ENCODE measurements at places on chromosomes 1 and 21. TPM values are rescaled to one million over a fixed set of nuclear protein-coding genes. Genes with fewer than 3 reads are reported as not detected.
A peak's percentile ranks its signal among the peaks of the same experiment; 100 is the strongest.

TRIM46 gene
- total RNA-seq = 21.4 TPM

- no peak for DNase-seq
Measured at GRCh38 chr1:82947278-82947677, 1051.7 kb downstream of the TTLL7 start.

GRCh38 chr1:17215545-17215890 is 10.6 kb downstream of the PADI1 start:
- no peak for DNase-seq

DNA sequence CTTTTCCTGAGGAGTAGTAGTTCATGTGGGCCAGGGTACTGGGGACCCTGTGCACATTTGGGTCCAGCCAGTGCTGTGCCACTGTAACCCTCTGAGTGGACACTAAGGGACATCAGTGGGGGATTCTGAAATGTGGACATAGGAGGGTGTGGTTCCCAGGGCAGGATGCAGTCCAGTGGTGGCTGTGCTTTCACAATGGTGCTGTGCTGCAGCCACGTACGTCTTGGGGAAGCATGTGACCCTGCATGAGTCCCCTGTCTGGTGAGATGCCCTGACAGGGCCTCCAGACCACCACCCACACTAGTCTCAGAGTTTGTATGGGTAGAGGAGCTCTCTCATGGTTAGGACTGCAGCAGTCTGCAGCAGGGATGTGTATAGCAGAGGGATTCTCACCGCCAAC is 37.8 kb upstream of the WNT2B start:
- DNase-seq = no peak

DNA sequence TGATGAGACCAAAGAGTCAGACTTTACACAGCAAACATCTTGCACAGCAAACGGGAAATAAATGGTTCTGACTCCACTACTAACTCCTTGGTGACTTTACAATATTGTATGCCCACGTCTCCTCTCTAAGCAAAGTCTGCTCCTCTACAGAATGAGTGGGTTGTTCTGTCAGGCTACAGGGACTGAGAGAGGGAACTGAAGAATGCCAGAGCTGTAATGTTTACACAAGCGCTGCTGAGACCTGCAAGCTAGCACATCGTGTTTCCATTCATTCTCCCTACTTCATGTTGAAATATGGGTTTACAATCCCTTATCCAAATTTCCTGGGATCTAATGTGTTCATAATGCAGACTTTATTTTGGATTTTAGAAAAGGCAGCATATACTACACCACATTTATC is 15.9 kb downstream of the DAB1 start:
- DNase-seq = no peak

DNA sequence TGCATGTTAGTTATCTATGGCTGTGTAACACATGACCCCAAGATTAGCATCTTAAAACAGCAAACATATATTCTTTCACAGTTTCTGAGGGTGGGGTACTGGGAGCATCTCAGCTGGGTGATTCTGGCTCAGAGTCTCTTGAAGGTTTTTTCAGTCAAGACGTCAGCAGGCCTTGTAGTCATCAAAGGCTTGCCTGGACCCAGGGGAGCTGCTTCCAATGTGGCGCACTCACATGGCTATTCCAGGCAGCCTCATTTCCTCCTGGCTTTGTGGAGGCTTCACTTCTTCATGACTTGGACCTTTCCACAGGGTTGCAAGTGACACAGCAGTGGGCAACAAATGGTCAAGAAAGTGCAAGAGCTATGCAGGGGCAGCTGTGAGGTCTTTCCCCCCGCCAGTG is 114.7 kb downstream of the ACTL8 start:
- no peak for DNase-seq

C1orf226 gene
- total RNA-seq = 15.7 TPM

FCRL5 gene
- 0.70 TPM for total RNA-seq

CDK11B gene
- 39.5 TPM for total RNA-seq

MAD2L2 gene
- total RNA-seq = 305 TPM

DNA sequence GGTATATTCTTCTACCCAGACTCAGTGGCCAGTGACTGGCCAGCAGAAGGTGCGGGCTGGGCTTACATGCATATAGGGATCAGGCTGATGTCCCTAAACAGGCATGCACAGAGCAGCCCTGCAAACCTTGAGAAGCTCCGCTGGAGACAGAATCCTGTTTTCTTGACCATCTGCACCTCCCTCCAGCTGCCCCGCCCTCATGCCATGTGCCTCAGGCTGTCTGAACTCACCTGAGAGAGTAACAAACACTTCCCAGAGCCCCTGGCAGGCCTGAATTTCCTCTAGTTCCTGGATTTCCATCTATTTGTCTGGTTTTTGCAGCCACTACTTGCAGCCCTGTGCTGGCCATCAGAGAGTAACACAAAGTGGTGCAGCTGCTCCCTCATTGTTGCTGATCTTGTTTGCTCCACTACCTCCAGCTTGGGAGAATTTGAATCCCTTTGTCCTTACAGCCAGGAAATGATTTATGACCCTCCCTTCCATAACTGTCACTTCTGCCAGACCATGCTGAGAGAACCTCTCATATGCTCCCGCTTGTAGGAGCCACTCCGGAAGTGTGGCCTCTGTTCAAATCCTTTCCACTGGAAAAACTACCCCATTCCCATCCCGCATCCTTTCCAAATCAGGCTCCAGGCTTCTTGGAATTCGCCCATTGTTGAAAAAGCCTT is 113.6 kb downstream of the NMNAT2 start:
- no peak for DNase-seq

DNA sequence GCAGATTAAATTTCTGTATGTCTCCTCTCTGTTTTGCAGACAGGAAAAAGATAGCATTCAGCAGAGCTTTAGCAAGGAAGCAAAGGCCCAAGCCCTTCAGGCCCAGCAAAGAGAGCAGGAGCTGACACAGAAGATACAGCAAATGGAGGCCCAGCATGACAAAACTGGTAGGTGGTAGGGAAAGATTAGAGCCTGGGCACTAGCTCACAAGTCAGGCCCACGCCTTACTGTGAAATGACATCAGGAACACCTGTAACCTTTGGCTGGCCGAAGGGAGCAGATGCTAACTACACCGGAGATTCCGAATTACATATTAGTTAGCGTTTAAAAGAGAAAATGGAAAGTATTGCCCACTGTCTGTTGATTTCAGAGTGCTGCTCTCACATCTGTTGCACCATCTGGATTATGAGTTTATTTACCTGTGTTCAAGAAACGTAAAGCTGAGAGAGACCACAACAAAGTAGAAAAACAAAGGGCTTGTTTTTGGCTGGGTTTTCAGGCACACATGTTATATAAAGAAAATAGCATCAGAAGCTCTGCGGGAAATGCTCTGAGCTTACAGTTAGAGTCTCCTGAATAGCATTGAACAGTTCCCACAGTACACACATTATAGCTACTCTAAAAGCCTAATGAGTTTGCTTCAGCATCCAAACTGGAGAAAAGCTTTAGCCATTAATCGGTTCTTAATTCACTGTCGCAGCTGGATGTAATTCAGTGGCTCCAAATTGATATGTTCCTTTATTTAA is 160.0 kb downstream of the SDCCAG8 start:
- DNase-seq = no peak

TMEM269 gene
- total RNA-seq = 0.73 TPM

DNA sequence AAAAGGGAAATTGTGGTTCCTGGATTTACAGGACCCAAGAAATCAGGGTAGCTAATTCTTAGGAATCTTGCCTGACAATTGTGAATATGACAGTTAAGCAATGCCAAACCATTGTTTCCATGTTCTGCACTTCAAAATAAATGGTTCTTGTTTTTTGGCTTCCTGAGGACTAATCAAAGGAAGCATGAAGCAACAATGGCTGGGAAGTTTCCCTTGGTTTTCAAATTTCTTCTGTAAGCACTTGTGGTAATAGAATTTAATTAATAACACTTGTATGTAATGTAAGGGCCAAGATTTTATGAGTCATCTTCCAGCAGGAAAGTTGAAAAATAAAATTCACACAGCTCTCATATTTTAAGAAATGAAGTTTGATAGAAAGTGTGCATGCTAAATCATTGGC is 31.7 kb downstream of the JAM2 start:
- no peak for DNase-seq

DNA sequence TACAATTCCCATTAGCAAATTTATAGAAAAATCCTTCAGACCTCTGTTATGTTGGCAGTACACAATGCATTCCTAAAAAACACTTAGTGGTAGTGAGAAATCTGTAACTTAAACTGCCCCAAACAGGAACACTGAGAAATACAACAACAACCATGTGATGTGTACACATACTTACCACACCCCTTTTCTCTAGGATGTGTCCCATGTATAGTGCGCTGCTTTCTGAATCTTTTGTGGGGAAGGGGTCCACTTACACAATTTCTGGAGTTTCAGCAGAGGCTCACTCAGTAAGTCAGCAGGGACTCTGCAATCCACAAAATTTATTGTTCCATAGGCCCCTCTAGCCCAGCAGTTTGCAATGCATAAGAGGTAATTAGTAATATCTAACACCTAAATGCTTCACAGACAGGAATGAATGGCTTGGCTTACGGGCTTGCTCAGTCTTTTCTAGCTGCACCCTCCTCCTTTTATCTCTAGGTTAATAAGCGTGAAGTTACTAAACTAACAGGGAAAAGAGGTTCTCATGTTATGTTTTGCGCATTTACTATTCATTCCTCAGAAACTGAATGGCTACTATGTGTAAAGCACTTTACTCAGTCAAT is 115.2 kb downstream of the TGFBR3 start:
- DNase-seq = no peak

GRCh38 chr1:25978403-25978802 is 19.5 kb downstream of the PAFAH2 start:
- DNase-seq = no peak

DNA sequence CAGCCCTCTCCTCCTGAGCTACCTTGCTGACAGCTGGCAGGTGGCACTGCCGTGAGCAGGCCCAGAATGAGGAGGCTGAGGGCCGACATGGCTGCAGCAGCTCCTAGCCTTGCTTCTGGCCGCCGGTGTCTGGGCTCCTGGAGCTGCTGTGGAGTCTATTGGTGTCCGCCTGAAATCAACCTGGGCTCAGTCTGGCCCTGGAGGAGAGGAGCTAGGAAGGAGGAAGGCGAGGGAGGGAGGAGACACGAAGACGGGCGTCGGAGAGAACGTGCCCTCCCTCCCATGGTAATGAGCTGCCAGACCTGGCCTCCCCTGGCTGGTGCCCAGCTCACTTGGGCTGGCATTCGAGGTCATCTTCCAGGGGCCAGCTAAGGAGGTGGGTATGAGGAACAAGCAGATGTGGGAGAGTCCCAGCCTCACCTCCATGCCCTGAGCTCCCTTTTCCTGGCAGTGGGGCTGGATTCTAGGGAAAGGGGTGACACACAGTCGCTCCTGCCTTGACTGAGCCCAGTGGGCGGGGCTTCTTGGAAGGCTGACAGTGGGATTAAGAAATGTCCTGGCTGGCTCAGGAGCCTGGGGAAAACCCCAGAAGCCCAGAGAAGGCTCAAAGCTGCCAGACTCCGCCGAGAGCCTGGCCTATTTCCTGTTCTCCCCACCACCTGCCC is at the start of gene PDZK1IP1:
PDZK1IP1 (minus strand) TSS at position 193 of the 665 bp plus-strand sequence; CDS start at position 89, 104 bp downstream.
- peak; percentile 34 for DNase-seq

SPAG17 gene
- 0.71 TPM for total RNA-seq

DNA sequence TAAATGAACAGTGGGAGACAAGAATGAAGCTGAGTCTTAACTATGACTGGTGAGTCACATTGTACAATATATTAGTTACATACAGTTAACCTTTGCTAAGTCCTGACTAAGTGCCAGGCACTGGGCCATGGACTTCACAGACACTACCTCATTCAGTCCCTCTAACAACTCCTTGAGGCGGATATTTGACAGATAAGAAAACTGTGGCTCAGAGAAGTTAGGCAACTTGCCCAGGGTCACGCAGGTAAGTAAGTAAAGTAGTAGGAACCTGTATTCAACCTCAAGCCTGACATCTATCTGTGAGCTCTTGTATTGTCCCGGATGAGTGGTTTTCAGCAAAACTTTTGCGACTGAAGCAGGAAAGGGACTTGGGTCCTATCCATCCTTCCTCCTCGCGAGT is 62.1 kb downstream of the GNG12 start:
- no peak for DNase-seq

GRCh38 chr1:201309416-201309815 is 26.1 kb downstream of the PKP1 start:
- DNase-seq = peak; percentile 78

DNA sequence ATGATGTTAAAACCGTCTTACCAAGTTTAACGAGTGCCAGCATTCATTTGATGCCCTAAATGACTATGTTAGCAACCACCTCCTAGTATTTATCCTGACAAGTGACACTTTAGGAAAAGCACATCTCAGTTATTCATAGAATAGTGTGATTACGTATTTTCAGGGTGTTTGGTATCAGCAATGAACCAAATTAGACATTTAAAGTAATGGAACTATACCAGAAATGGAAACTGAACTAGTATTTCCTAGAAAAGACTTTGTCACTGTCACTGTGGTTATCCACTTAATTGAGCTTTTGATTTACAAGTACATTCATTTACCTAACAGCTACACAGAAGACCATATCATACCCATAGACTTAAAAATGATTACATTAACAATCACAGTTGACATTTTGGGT is 3.6 kb upstream of the IL12RB2 start:
- DNase-seq = no peak

DNA sequence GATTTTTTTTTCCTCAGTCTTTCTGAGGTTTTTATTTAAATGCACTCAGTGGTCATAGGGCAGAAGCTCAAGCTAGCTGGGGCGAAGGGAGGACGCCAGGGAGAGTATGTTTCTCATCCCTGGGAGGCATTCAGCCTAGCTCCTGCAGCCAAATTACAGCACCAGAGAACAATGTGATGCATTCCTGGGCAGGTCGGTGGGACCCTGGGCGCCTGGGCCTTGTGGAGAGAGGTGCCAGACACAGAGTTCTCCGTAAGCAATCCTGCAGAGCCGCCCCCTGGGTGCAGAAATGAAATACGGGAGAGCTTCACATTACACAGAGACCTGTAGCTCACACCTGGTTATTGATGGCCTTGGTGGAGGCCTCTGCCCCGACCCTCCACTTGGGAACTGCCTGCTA is 15.5 kb downstream of the WNT2B start:
- peak; percentile 57 for DNase-seq

BLACAT1 gene
- 5.2 TPM for total RNA-seq

GRCh38 chr21:39055167-39055767 is 128.0 kb downstream of the PSMG1 start:
- no peak for DNase-seq

DNA sequence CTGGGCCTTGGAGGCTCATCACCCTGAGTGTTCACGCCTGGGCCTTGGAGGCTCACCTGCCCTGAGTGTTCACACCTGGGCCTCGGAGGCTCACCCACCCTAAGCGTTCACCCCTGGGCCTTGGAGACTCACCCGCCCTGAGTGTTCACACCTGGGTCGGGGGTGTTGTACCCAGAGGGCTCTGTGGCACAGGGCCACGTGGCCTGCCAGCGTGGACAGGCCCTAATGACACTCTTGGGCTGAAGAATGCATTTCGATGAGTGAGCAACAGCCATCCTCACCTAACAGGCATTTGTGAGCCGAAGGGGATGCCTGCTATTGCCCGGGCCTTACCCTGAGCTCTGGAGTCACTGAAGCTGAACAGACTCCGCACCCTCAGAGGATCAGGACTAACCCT is 17.5 kb downstream of the SLC19A1 start:
- peak; percentile 1 for DNase-seq

KCNE2 gene
- total RNA-seq = 0.44 TPM

GRCh38 chr21:29072873-29073221 is 601 bp downstream of the CCT8 start:
- no peak for DNase-seq

OR2T29 gene
- total RNA-seq = not detected
